ENCODE measurements at places on chromosomes 16 and 17.

DNA sequence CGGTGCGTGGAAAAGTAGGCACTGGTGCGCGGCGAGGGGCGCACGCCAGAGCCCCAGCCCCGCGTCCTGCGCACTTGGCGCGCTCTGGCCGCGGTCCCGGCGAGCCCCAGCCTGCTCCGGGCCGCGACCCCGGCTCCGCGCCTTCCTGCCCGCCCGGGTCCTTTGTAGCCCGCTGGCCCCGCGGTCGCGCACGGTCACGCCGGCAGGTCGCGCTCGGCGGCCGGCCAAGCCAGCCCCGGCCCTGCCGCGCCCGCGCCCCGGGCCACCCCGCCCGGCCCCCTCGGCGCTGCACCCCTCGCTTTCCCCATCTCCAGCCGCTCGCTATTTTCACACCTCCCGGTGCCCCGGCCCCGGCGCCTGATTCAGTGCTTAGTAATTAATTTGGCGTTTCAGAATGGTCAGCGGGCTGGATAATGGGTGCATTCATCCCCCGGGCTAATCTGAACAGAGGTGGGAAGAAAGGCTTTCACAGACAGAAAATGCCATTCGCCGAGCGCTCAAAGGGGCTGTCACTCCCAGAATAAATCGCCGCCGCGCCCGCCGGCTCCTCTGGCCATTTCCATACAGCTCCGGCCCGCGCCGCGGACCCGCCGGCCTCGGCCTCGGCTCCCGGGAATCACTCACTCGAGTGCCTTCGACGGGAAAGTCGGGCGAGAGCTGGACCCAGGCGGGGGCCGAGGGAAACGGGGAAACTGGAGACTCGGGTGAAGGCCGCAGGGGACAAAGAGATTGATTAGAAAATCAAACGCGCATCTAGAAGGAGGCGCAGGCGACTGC, 17.8 kb upstream of the NTN1 start:
- no peak for DNase-seq

DNA sequence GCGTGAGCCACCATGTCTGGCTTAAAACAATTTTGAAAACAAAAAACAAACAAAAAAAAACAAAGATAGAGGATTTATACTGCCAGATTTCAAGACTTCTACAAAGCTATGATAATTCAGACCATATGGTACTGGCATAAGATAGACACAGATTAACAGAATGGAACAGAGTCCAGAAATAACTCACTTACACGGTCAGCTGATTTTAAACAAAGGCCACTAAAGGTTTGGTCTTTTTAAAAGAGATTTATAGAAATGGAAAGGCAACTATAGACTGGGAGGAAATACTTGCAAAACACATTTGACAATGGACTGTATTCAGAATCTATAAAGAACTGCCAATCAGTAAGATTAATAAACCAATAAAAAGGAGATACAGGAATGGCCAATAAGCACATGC, 48.6 kb upstream of the MNT start:
- DNase-seq = no peak

- DNase-seq = no peak
These were observed 7.1 kb downstream of the MCRIP1 start for GRCh38 chr17:81825841-81826466.

GRCh38 chr16:28317040-28317880, 24.9 kb downstream of the SBK1 start:
- DNase-seq = peak; percentile 77

GRCh38 chr17:19306160-19307111, 56.1 kb downstream of the B9D1 start:
- DNase-seq = no peak

DNA sequence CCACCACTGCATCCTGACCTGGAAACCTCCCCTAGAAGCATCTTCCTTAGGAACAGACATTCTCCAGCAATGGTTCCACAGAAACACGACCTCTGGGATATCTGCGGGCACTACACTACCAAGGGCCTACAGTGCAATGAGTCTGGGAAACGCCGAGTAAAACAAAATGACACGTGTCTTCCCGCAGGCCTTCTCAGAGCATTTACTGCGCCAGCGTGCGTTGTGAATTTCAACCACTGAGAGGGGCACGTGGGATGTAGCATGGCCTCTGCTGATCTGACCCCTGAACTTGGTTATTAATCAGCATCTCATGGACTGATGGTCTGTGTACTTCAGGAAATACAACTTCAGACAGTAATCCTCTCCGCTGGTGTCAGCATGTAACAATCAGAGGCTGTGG, 173.0 kb downstream of the C16orf95 start:
- no peak for DNase-seq

GRCh38 chr16:30893744-30894539, at the start of gene BCL7C:
Gene BCL7C, minus strand, starts transcription at chr16:30894077. Its CDS starts 133 bp downstream, at chr16:30893944.
- DNase-seq = peak; percentile 76

DNA sequence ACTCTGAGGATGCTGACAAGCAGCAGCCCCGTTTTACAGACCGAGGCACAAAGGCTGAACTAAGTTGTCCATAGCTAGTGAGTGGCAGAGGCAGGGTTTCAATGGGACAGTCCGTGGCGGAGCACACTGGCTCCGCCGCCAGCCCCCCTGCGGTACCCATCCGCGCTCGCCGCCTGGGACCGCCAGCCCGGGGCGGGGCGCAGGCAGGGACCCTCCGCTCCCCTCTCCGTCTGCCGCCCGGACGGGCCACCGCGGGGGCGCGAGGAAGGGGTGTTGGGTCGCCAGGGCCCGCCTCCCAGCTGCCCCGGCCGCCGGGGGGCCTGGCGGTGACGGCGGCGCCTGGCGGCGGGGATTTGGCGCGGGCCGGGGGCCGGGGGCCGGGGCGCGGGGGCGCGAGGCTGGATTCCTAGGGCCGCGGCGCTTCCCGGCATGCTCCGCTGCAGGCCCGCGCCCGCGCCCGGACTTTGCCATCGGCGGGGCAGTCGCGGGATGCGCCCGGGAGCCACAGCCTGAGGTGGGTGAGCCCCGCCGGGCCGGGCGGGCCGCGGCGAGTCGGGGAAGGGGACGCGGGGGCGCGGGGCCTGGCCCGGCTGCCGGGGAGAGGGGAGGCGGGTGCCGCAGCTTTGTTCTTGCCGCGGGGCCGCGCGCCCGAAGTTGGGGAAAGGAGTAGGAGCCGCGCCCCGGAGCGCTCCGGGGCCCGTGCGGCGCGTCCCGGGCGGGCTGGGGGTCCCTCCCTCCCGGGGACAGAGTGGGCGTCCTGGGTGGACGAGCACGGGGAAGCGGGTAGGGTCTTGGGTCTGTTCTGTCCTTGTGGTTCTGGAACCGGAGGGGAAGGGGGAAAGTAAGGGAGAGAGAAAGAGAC, at the start of gene TMEM98:
Gene TMEM98 (plus strand): TSS at position 430 of the 862 bp plus-strand sequence. CDS start 3,376 bp downstream, outside the sequence.
- no peak for DNase-seq

- DNase-seq = no peak
These were observed 17.8 kb downstream of the HS3ST6 start for GRCh38 chr16:1900452-1900774.

DNA sequence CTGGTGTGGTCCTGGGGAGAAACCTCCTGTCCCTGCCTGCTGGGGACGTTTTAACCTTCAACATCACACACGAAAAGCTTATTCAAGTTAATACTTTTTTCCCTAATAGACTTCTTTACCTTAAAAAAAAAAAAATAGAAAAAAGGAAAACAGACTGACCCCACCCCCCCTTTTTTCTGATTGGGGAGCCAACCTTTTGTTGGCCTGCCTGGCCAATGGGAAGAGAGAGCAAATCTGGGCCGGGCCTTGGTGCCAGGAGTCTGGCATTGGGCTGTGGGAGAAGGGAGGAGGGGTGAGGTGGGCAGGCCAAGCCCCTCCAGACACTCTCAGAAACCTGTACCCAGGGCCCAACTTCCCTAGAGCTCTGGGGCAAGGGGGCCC, 3.0 kb downstream of the CBX8 start:
- no peak for DNase-seq

DNA sequence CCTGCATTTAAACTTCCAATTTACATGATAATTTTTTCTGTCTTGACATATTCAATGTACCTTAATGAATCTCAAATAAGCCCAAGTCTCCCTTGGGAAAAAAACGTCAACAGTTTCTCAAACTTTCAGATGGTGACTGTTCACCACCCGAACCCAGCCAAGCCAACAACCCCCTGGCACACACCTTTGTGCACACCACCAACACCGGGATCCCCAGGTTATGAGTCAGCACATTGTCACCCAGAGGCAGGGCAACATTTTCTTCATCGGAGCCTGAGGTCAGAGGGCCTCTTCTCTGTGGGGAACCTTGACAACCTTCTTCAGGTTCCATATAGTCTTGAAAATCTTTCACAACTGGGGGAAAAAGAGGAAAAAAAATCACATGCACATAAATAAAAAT, 15.5 kb downstream of the DYNC1LI2 start:
- no peak for DNase-seq

DNA sequence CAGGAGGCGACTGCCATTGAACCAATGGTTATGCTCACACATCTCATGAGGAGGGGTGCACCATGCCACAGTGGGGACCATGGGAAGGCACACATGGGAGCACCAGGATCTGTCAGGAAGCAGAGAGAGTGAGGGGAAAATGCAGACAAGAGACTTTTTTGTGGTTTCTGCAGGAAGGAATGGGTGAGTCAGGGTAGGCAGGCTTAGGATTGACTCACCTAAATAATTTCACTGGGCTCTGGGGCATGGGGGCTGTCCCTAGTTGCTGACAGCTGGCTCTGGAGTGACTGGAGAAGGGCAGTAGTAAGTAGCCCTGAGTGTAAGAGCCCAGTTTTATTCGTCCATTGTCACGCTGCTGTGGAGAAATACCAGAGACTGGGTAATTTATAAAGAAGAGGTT, 202.4 kb downstream of the AXIN2 start:
- DNase-seq = no peak

DNA sequence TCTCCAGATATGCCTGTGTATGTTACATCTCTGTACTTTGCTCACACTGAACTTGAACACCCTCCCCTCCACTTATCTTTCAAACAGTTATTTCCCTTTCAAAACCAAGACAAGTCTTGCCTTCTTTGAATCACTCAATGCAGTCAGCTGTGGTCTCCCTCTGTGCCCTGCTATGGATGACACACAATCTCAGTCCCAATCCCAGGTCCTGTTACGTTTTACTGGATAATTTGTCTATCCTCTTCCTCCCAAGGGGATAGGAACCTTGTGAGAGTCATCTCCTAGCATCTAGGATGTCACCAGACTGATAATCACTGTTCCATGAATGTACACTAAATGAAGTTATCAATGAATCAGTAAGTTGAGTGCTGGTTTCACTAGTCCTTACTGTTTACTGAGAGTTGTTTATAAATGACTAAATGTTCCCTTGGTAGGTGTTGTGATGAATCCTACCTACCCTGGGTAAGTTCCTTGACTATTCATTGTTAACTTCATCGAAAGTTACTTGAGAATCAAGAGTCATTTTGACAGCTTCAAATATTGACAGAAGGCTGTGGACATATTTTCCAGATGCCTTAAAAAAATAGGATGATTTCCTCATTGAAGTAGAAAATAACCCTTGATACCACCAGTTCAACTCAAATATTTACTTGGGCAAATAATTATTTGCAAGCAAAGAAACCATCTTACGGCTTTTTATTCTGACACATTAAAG, 244.9 kb downstream of the PRKCA start:
- no peak for DNase-seq

GRCh38 chr16:27242398-27242797, 26.2 kb downstream of the NSMCE1 start:
- DNase-seq = no peak

GRCh38 chr17:71821511-71821910, 299.3 kb upstream of the SOX9 start:
- no peak for DNase-seq

DNA sequence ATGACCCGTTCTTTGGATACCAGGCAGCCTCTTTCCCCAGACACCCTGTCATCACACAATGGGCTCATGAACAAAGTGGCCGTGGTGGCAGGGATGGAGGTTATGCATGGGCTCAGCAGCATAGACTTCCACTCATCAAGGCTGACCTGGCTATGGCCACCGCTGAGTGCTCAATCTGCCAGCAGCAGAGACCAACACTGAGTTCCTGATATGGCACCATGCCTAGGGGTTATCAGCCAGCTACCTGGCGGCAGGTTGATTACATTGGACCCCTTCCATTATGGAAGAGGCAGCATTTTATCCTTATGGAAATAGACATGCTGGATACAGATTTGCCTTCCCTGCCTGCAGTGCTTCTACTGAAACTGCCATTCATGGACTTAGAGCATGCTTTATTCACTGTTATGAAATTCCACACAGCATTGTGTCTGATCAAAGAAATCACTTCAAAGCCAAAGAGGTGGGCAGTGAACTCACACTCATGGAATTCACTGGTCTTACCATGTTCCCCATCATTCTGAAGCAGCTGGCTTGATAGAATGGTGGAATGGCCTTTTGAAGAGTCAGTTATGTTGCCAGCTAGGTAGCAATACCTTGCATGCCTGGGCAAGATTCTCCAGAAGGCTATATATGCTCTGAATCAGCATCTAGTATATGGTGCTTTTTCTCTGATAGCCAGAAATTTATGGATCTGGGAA, 160.6 kb downstream of the PRKCB start:
- DNase-seq = no peak

DNA sequence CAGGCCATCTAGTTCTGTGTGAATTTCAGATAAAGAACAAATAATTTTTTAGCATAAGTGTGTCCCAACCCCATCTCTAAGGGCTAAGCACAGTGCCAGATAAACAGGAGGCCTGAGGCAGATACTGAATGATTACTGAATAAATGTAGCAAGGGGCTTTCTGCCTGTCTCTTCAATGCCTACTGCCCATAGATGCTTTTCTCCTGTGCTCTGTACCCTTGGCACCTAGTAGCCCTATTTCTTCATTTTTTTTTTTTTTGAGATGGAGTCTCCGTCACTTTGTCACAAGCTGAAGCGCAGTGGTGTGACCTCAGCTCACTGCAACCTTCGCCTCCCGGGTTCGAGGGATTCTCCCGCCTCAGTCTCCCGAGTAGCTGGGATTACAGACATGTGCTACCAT, 25.3 kb downstream of the IGFBP4 start:
- no peak for DNase-seq

- no peak for DNase-seq
These were observed 926 bp upstream of the GFER start for GRCh38 chr16:1982991-1983543.

DNA sequence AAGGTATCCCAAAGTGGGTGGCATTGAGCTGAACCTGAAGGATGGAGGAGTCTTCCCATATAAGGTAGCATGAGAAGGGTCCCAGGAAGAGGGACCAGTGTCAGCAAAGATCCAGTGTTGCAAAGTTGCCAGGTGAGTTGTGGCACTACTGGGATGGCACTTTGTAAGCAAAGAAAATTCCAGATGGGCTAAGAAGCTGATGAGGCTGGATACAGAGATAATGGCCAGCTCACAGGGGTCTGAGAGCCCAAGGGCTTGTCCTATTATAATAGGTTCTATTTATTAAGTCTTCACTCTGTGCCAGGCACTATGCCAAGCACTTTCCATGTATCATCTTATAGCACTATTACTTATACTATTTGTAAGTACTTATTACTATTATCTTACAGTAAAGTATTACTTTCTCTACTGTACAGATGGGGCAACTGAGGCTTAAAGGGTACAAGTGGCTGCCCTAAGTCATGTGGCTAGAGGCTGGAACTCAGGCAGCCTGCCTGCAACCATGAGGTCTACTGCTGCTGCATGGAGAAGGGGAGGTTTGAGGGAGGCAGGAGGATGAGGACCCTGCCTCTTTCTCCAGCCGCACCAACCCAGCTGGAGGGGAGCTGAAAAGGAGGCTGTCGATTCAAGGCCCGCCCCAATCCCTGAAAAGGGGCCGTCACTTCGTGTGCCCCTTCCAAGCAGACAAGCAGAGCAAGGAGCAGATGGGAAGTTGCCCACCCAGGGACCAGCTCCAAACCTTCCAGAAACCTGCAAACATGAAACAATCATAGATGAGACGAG, 86.5 kb downstream of the C16orf78 start:
- no peak for DNase-seq
